Aorta (tissue), 5 donors: ENCODE measurements at places on chromosomes 7 and 10. TPM values are rescaled to one million over a fixed set of nuclear protein-coding genes. Genes with fewer than 3 reads are reported as not detected.

KIFBP gene
- total RNA-seq, result 28.4 TPM

TRIM74 gene
- 0.69 TPM for total RNA-seq

TFPI2 gene
- total RNA-seq, result 5.9 TPM

GDF10 gene
- total RNA-seq, result 3.8 TPM

AVPI1 gene
- total RNA-seq, result 17.1 TPM

LRRN3 gene
- total RNA-seq, result 0.51 TPM

FBH1 gene
- total RNA-seq, result 108 TPM

OR2A7 gene
- 4.7 TPM for total RNA-seq

PNLIP gene
- 2.3 TPM for total RNA-seq
